ENCODE measurements at places on chromosomes 7 and 10.

DNA sequence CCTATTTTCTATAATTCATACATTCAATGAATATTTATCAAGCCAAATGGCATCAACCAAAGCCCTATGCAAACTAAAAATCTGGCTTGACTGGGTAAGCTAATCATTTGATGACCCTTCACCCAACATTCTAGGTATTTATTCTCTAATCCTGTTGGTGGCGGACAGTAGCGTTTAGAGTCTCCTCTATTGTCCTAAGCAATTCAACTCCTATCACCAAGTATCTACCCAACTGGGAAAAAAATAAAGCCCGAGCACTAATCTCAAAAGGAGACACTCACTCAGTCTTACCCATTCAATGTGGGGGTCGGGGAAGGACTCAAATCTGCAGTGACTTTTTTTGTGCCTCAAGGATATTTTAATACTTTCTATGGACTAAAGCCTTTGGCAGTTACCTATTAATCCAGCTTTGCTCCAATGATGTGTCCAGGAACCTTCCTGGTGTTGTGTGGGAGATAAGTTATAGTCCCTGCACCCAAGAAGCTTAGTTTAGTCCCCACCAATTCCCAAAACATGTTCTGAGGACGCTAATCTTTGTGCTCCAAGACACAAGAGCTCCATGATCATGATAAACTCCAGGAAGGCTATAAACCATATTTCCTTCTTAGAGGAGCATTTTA is 30.6 kb downstream of the DNMBP start:
- DNase-seq = no peak

- no peak for DNase-seq
Observed at GRCh38 chr10:31847515-31847914, 81.1 kb downstream of the ARHGAP12 start.

DNA sequence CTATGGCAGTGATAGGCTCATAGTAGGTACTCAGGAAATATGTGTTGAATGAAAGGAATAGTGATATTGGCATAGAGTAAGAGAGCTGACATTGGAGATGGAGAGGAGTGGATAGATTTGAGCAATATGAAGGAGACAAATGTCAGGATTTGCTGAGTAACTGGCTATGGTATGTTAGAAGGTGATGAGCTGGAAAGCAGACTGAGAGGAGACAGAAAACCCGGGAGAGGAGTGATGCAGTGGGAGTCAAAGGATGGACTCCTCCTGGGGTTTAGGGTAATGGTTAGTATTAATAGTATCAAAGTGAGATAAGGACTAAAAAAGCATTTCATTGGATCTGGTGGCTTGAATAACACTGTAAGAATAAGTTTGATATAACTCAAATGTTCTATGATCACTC is 64.8 kb downstream of the CD36 start:
- no peak for DNase-seq

GRCh38 chr10:13048762-13049161 is 47.2 kb upstream of the CCDC3 start:
- DNase-seq = no peak

GRCh38 chr7:24899905-24900304 is 80.1 kb downstream of the OSBPL3 start:
- DNase-seq = no peak

DNA sequence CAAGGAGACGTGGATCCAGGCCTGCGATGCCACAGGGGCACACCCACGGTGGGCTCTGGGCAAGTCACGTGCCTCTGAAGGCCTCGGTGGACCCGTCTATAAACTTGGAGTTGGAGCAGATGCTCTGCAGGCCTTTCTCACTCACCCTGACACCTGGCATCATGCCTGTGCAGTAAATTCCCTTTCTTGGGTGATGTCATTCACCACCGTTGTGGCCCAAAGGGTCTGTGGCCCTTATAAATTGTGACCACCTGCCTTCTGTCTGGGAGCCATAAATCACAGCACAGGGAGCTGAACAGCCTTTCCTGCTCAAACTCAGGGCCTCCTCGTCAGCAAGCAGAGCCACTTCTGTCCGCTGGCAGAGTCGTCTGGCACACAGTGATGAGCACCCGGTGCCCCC is 52.2 kb downstream of the GPAM start:
- DNase-seq = no peak

DNA sequence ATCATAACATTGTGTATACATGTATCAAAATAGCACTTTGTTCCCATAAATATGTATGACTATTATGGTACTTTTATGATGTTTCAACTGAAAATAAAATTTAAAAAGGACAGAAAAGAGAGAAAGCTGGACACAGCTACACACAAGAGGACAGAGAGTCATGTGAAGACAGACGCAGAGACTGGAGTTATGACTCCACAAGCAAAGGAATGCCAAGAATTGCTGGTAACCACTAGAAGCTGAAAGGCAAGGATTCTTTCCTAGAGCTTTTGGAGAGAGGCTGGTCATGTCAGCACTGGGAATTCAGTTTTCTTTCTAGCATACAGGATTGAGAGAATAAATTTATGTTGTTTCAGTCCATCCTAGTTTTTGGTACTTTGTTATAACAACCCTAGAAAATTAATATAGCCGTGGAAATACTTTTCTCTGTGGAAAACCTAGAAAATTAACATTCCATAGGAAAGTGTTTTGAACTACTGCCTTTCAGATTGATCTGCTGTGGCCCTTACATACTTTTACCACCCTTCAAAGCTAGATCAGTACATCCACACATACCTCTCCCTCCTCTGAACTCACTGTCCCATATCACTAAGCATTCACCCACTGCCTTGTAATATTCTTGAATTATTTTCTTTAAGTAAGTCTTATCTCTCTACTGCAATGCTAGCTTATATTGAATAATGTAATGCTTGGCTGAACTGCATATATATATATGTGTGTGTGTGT is 575.3 kb downstream of the IPMK start:
- DNase-seq = no peak

- DNase-seq = no peak
Observed at GRCh38 chr7:19026888-19027287, 90.5 kb downstream of the TWIST1 start.

DNA sequence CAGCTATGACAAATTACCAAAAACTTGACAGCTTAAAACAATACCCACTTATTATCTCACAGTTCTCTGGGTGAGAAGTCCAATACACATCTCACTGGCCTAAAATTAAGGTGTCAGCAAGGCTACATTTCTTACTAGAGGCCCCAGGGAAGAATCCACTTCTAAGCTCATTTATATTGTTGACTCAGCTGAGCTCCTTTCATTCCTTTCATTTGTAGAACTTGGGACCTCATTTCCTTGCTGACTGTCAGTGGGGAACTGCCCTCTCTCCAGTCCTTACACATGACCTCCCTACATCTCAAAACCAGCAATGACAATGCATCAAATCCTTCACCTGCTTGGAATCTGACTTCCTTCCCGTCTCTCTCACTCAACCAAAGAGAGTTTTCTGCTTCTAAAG is 240.3 kb downstream of the IPMK start:
- no peak for DNase-seq

- DNase-seq = no peak
Observed at GRCh38 chr10:80163741-80164341, 31.3 kb downstream of the PLAC9 start.

- no peak for DNase-seq
Observed at GRCh38 chr10:70589762-70590654, 12.5 kb downstream of the PRF1 start.

DNA sequence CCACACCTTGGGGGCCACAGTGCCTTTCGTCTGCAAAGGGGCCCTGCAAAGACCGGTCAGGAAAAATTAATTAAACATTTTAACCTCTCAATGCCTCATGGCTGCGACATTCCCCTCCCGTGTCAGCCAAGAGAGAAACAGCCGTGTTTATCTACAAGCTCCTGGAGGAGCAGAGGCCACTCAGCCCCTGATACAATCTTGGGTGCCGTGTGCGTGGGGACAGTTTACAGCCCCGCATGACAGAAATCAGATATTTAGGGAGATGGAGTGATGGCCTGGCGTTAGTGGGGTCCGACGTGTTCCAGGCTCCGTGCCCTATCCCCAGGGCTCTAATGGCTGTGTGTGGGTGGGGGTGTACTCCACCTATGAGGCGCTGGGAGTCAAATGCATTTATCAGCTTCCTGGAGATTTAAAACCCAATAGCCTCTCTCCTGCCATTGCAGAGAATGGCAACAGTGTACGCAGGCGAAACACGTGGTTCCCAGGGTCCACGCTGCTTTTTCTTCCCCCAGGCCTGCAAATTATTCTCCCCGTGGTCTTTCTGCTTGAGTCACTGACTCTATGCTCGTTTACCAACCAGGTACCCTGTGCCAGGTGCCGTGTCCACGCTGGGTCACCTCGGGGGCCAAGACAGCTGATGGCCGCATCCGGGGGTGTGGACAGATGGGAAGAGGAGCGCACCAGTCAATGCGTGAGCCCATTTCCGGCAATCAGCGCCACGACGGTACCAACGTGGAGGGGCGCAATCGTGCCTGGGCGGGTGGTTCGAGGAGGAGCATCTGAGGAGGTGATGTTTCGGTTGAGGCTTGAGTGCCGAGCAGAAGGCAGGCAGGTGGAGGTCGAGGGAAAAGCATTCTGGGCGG is 26.6 kb upstream of the PSMG3 start:
- no peak for DNase-seq

GRCh38 chr10:61760943-61761824 is 98.5 kb downstream of the CABCOCO1 start:
- no peak for DNase-seq

GRCh38 chr10:29950391-29950790 is 109.0 kb downstream of the JCAD start:
- no peak for DNase-seq

GRCh38 chr7:23380556-23380955 is 81.4 kb downstream of the MALSU1 start:
- no peak for DNase-seq

- DNase-seq = no peak
Observed at GRCh38 chr10:133325440-133326222, 11.1 kb downstream of the CALY start.

DNA sequence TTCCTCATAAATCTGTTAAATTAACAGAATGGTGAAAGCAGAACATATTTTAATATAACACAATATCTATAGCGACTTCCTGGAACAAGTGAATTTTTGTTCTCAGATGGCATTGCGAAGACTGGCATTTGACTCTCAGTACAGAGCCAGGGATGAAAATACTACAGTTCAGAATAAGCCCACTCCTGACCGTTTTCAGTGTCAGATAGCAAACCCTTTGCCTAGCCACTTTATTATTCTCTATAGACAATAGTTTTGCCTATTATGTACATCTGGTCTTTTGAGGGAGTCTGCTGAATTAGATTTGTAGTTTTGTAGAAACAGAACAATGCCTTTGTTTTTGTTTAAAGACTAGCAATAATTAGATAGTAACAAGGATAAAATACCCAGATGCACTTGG is 2.3 kb downstream of the MINPP1 start:
- no peak for DNase-seq

DNA sequence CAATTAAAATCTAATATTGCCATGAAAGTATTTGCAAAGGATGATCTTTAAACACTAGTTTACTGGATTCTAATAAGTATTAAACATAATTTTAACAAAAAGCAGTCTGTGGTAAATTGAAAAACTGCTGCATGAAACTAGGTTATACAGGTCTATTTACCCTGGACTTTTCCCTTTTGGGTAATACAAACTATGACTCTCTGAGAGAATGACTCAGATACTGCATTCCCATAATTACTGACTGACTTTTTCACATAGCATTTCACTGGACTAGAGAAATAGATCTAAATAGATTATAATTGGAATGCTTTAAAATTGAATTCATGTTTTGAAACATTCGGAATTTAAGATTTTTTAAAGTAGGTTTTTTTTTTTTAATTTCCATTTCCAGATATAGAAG is 395.7 kb downstream of the THSD7A start:
- DNase-seq = no peak

- DNase-seq = no peak
Observed at GRCh38 chr10:118958559-118958958, 71.0 kb upstream of the NANOS1 start.

- no peak for DNase-seq
Observed at GRCh38 chr10:63553031-63553430, 31.8 kb downstream of the REEP3 start.

GRCh38 chr10:92761571-92761970 is 71.8 kb downstream of the HHEX start:
- no peak for DNase-seq

DNA sequence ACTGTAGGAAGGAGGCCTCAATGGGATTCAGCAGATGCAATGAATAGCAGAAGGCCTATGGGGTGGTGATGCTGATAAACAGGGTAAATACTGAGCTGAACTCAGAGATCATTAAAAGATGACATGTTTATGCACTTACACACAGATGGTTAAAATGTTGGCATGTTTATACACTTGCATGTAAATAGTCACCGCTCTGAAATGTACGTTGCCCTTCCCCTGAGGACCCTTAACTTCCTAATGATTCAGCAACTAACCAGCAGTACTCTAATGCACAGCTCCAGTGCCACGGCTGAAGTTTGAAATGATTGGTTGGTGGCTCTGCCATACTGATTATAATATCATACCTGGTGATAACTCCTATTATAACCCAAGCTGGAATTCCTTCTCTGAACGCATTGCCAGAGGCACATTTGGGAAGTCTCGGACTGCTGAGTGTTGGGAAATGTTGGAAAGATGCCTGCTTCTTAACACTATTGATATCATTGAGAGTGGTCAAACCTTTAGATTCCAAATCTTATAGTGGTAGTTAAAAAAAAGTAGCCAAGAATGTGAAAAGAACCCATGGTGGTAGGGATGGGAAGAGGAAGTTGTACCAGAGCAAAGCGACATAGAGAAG is 3.7 kb upstream of the CAV1 start:
- DNase-seq = no peak

GRCh38 chr7:41046221-41046761 is 656.6 kb downstream of the INHBA start:
- DNase-seq = no peak

- no peak for DNase-seq
Observed at GRCh38 chr10:48235501-48235900, 39.0 kb downstream of the FRMPD2 start.

GRCh38 chr10:4658777-4659176 is 167.2 kb upstream of the AKR1E2 start:
- no peak for DNase-seq

DNA sequence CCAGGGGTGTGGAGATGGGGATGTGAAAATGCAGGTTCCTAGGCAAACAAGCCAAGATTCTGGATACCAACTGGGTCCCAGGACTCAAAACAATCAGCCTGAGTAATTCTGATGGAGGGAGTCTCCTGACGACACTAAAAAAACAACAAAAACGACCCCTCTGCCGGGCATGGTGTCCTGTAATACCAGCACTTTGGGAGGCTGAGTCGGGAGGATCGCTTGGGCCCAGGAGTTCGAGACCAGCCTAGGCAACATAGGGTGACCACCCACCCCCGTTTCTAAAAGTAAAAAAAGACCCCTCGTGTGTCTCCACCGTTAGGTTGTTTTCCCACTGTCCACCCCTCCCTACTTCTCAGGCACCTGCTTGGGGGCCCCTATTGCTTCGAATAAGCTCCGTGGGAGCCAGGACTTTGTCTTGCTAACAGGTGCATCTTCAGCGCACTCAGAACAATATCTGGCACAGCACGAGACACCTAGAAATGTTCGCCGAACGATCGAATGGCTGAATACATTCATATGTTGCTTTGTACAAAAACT is 743 bp upstream of the NRF1 start:
- no peak for DNase-seq

All from neural crest cell (in vitro differentiated cells).